Naive thymus-derived CD8-positive, alpha-beta T cell (primary cell): ENCODE measurements at places on chromosomes 5 and 9.

DNA sequence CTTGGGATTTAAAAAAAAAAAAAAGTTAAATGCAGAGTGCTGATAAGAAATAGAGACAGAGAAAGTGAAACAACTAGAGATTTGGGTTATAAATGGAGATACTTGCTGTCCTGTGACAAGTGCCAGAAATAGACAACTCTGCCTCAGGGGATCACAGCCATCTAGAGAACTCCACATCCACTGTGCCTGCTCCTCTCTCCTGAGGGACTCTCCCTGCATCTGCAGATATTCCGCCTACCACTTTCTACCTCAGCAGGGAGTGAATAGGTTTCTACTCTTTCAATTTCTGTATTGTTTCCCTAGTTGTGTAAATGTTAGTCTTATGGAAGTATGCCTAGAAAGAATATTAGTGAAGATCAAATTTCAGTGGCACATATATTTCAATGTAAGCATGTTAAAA, 307.2 kb downstream of the HTR1A start:
- no peak for DNase-seq

GRCh38 chr5:102279711-102280110, 16.4 kb downstream of the SLCO4C1 start:
- DNase-seq: no peak

DNA sequence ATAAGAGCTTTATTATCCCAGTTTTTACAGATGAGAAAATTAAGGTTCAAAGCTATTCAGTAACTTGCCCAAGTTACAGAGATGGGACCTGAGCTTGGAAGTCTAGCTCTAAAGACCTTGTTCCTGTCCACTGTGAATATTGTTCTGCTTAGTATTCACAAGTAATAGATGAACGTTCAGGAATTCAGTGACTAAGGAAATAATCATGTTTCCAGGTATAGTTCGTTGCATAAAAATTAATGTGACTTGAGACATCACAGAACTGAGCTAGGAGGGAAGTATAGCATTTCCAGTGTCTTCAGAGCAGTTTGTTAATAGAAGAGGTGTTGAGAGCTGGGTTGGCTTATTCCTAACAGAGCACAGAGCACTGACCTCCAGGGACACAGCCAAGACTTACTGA, 136.1 kb downstream of the FGF1 start:
- DNase-seq: no peak

- DNase-seq: no peak
Measured at GRCh38 chr9:130107955-130108354, 54.2 kb downstream of the GPR107 start.

DNA sequence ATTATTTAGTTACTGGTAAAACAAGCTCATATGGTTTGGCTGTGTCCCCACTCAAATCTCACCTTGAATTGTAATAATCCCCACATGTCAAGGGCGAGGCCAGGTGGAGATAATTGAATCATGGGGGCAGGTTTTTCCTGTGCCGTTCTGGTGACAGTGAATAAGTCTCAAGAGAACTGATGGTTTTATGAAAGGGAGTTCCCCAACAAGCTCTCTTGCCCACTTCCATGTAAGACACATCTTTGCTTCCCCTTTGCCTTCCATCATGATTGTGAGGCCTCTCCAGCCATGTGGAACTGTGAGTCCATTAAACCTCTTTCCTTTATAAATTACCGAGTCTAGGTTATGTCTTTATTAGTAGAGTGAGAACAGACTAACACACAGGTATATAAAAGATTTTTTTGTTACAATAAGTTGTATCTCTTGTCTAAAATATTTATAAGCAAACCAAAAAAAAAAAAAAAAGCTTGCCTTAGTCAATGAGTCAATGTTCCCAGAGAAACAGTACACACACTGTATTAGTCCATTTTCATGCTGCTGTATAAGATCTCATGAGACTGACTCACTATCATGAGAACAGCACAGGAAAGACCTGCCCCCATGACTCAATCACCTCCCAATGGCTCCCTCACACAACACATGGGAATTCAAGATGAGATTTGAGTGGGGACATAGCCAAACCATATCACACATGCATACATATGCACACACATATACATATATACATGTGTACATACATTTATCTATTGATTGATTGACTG, 138.3 kb downstream of the BASP1 start:
- DNase-seq: no peak

- no peak for DNase-seq
Measured at GRCh38 chr9:122536134-122536533, 9.0 kb upstream of the OR1N1 start.

DNA sequence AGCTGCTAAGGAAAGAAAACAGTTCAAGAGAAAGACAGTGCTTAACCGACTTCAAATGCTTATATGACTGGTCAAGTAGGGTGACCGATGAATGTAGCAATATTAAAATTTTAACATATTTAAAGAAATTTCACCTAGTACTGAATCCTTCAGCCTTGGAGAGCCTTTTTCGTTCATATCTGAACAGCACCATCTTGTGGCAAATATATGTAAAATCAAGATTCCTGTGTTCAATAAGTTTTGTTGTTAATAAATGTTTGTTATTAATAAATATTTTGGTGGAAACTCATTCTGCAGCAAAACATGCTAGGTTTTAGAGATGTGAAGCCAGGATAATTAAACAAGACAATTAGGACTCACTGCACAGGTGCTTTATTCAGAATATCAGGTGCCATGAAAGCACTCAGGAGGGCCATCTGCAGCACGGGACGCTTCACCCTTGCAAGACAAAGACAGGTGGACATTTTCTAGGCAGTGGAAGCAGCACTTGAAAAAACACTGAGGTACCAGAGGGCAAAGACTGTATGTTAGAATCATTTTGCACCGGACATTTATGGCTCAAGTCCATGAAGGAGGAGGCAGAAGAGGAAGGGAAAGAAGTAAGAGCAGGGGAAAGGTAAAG, 15.6 kb downstream of the TICAM2 start:
- DNase-seq: peak; percentile 32

DNA sequence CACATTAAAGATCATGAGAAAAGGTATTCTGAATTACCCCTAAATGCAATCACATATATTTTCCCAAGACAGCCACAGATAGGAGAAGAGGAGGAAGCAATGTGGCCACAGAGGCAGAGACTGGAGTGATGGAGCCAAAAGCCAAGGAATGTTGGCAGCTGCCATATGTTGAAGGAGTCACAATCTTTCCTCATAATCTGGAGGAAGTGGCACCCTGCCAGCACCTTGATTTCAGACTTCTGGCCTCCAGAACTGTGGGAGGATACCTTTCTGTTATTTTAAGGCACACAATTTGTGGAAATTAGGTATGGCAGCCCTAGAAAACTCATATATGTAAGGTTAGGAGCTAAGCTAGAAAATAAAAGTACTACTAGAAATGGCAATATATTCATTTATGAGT, 139.9 kb upstream of the GAS1 start:
- DNase-seq: no peak

DNA sequence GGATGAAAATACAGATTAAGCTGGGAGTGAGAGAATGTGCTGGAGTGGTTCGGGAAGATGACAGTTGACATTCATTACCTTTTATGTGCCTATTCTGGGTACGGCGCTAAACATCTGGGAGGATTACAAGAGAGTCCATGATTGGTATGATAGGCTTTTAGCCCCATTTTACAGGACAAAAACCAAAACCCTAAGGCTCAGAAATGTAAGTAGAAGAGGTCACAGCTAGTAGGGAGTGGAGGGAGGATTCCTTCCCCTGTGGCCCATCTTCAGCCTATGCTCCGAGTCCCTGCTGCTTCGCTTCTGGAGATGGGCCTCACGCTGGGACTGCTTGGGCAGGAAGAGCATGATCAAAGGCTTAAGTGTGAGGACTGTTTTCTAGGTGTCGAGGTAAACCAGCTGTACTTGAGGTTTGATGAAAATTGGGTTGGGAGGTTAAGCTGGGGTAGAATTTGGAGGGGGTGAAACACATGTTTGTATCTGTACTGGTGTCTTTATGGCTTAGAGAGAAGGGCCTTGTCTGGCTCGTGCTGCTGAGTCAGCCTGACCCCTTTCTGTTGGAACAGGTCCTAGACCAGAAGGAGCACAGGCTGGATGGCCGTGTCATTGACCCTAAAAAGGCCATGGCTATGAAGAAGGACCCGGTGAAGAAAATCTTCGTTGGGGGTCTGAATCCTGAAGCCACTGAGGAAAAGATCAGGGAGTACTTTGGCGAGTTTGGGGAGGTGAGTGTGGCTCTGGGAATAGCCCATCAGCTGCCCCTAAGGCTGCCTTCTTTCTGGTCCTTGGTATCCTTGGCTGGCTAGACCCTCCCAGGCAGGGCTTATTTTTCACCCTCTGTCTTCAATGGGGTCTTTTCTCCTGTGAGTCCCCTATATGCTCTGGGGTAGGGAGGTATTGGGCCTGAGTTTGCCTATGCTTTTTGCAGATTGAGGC, 2.1 kb downstream of the HNRNPAB start:
- no peak for DNase-seq

- DNase-seq: no peak
Measured at GRCh38 chr5:74665273-74665672, 19.8 kb upstream of the HEXB start.

DNA sequence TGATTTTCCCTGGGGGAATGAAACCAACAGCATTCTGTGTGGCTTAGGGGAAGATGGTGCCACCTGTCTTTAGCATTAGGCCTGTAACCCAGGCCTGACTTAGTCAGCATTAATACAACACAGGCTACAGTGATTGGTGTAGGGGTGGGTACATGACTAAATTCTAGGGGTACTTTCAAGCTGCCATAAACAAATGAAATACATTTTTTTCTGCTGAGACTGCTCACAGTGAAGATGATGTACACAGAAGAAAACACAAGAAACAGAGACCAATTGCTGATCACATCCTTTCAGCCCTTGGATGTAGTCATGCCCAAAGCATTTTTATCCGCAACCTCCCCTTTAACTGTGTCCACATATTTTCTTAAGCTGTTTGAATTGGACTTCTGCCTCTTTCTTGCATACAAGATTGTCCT, 527.2 kb downstream of the KCTD16 start:
- no peak for DNase-seq

GRCh38 chr5:153122403-153122802, 368.1 kb upstream of the GRIA1 start:
- DNase-seq: no peak

DNA sequence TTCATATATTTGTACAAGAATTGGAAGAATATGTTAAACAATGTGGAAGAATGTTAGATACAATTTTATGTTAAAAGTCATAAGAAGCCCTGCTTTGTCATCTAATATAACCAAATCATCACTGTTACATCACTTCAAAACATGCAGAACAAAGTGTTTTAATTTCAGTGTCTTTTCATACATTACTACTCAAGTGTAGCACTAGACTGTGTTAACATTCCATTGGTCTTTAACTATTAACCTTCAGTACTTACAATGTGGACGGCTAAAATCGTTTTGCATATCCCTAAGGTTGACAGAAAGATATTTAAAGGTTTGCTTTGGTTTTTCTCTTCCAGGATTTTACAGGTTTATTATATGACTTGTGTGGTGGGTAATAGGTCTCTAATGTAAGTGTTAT, 50.9 kb downstream of the VCAN start:
- DNase-seq: no peak

GRCh38 chr9:6680797-6681146, 35.2 kb upstream of the GLDC start:
- peak; percentile 55 for DNase-seq

- DNase-seq: no peak
Measured at GRCh38 chr5:31442058-31442745, 89.7 kb downstream of the DROSHA start.

GRCh38 chr5:63923914-63924313, 38.3 kb downstream of the HTR1A start:
- DNase-seq: no peak

- no peak for DNase-seq
Measured at GRCh38 chr5:136056771-136057335, 28.1 kb downstream of the TGFBI start.

GRCh38 chr9:76358628-76359280, 35.5 kb downstream of the RFK start:
- no peak for DNase-seq

GRCh38 chr9:127399736-127400269, 2.8 kb downstream of the SLC2A8 start:
- DNase-seq: no peak

- DNase-seq: no peak
Measured at GRCh38 chr9:89323390-89323789, 5.1 kb downstream of the SECISBP2 start.

GRCh38 chr5:57447658-57448057, 35.0 kb downstream of the ACTBL2 start:
- no peak for DNase-seq

DNA sequence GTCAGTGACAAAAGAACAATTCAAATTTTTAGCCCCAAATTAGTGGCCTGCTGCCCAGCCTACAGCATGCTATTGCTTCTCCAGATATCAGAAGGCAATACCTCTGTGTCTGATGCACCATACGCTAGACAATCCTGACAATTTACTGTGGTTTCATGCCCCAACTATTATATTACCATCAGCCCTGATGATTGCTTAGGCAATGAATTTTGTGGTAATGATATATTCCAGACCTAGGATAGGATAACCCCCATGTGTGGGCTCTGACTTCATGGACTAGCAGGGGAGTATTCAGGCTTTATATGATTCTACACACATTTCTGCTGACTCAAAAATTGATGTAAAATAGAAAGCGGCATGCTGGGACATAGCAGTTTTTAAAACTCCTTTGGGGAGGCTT, 168.7 kb upstream of the FST start:
- no peak for DNase-seq

DNA sequence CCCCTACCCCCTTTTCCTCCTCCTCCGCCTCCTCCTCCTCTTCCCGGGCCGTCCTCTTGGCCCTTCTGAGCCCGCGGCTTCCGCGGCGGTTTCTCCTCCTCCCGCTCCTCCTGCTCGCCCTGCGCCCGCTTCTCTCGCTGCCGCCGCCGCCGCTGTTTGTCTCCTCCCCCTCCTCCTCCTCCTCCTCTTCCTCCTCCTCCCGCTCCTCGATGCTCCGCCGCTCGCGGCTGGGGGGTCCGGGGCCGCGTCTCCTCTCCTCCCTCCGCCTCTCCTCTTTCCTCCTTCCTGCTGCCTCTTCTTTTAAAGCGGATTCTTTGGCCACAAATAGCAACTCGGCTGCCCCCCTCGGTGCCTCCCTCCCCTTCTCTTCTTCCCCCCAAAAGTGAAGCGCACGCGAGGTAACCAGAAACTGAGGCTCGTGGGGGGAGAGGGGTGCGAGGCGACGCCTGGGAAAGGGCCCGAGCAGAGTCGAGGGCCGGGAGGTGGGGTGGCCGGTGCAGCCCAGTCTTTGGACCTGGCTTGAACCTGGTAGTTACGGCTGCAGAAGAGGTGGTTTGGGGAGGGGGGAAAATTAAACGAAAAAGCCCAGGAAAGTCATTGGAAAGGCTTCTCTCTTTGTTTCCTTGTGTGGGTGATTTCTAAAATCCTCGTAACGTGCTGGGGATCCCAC, 1058.5 kb upstream of the DMAC1 start:
- no peak for DNase-seq

GRCh38 chr5:35626108-35626507, 8.4 kb downstream of the SPEF2 start:
- no peak for DNase-seq
